ENCODE measurements at places on chromosomes 11 and 22.

GRCh38 chr11:12170984-12171383 is 60.6 kb downstream of the MICAL2 start:
- DNase-seq, result no peak

DNA sequence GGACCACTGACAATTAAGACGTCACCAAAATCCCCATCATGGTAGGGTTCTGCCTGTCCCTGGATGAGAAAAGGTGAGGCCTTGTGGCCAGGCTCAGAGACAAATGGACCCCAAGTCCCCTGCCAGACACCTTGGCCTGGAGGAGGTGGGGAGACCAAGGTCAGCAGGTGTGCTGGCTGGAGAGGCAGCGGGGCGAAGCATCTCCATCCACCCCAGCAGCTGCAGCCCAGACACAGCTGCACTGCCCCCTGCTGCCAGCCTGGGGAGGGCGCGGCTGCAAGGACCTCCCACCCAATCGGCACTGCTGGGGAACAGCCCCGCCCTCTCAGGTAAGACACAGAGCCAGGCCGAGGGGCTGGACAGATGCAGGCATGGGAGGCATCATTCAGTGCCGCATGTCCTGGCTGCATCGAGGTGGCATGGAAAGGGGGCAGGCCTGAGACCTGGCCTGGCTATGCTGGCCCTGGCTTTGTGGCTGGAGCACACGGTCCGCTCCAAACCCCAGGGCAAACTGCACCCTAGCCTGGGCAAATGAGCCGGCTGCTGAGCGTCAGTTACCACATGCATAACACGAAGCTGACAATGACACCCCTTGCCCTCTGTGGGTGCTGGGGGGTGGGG is 12.2 kb upstream of the MFNG start:
- DNase-seq, result peak; percentile 16

DNA sequence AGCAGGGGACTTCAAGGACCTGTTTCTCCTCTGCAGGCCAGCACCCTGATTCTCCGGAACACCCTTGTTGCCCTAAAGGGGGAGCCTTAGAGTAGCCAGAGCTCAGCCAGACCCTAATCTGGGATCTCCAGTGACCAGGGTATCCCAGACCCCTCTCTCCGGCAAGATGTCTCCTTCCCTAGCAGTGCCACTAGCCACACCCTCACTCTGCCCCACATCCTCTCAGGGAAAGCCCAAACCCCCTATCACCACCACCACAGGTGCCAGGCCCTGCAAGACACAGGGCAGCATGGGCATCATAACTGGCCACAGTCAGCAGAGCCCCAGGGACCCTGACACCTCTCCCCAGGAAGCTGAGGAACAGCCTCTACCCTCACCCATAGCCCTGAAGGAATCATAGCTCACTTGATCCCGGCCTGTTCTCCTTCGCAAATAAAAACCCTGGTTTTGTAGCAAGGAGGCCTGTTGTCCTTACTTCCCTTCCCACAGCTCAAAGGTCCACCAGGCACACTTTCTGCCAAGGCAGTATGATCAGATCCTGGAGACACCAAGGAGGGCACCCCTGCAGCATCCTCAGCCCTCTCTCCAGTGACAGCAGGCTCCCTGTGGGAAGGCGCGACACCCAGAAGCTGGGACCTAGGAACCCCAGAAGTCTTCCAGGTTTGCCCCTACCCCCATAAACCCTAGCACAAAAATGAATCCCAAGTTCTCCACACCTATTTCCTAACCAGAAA is 4.6 kb downstream of the CFL1 start:
- DNase-seq, result no peak

DNA sequence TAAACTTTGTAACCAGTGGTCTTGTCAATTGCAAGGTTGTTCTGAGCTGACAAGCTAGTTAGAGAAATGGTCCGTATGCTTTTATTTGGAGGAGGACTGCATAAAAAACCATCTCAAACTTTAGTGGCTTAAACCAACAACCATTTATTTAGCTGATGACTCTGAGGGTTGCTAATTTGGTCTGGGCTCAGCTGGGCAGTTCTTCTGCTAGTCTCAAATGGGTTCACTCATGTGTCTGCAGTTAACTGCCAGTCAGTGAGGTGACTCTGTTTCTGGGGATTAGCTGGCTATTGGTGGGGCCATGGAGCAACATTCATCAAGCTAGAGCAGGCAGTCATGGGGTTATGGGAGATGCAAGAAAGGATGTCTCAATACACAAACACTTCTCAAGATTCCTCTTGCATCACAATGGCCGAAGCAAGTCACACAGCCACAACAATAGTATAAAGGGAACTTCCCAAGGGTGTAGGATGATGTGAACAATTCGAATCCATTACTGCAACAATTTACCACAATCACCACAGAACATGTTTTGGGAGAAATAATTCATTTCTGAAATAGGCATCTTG is 521.9 kb downstream of the INSC start:
- no peak for DNase-seq

- DNase-seq, result no peak
These were observed 7.8 kb downstream of the GAL start for GRCh38 chr11:68692115-68692514.

DNA sequence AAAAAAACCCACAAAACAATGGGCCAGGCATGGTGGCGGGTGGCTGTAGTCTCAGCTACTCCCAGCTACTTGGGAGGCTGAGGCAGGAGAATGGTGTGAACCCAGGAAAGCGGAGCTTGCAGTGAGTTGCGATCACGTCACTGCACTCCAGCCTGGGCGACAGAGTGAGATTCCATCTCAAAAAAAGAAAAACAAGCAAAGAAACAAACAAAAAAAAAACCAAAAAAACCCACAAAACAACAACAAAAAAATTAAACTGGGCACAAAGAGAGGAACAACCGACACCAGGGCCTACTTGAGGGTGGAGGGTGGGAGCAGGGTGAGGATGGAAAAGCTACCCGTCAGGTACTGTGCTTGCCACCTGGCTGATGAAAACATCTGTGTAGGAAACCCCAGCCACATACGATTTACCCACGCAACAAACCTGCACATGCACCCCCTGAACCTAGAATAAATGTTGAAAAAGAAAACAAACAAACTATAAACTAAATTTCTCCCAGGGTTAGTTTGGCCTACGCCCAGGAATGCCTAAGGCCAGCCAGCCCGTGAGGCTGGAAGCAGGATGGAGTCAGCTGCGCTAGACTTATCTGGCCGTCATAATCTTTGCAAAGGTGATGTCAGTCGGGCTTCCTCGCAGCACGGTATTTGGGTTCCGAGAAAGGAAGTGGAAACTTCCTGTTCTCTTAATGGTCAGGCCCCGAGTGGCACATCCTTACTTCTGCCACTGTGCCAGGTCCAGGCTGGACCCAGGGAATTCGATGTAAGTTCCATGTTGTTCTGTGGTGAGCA is 21.9 kb upstream of the CYB5R3 start:
- DNase-seq, result no peak

GRCh38 chr11:118343981-118344515 is at the start of gene CD3G:
TSS of gene CD3G (plus strand) at chr11:118344344. CDS start at chr11:118344424, 80 bp downstream.
- no peak for DNase-seq

- DNase-seq, result no peak
These were observed 92.9 kb downstream of the PTPRJ start for GRCh38 chr11:48073031-48073861.

DNA sequence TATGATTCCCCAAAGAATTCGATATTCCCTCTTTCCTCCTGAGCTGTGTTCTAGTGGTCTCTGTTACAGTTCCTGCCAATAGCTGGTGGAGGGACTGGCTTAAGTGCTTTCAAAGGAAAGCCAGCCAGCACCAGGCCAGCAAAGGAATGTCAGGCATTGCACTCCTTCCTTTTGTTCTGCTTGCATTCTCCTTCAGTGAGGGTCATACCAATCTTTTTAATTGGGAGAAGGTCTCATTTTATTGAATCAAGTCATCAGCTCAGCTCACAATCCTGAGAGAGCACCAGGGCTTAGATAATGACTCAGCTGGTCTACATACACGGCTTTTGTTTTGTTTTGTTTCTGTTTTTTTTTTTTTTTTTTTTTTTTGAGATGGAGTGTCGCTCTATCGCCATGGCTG is 222.9 kb downstream of the NAV2 start:
- no peak for DNase-seq

GRCh38 chr11:131474947-131475346 is 104.5 kb downstream of the NTM start:
- DNase-seq, result no peak

DNA sequence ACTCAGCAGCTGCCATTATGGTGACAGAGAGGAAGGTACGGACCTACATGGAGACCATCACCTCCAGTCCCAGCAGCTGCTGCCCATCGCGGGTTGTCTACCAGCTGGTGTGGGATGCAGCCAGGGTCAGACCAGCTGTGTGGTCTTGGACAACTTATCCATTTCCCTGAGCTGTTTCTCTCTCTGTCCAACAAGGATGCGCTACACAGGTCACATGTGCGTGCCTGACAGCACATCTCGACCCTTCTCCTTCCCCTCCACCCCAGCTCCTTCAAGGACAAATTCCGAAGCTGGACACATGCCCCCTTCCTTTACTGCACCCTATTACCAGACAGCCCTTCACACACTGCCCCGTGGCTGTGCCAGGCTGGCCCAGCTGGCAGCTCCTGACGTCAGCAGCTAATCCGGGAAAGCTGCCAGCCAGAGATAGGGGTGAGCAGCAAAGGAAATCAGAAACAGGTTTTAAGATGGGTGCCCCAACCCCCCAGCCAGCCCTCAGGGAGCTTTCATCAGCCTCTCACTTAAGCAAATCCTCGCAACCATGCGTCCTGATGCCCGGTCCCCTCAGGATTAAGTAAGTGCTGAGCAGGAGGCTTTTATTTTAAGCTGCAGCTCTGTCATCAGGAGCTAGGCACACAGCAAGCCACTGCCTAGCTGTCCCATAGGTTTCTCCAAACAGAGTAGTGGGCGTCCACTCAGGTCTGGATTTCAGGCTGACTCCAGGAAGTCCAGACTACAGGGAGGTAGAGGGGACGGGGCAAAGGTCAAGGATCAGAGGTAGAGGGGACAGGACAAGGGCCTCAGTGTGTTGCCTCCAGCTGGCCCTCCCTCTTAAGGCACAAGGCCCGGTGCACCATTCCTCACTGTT is 20.3 kb downstream of the TEF start:
- DNase-seq, result no peak

- no peak for DNase-seq
These were observed 24.6 kb upstream of the FAT3 start for GRCh38 chr11:92199991-92200390.

- DNase-seq, result no peak
These were observed 30.1 kb downstream of the SWAP70 start for GRCh38 chr11:9693801-9694553.

- DNase-seq, result no peak
These were observed 545 bp upstream of the TIRAP start for GRCh38 chr11:126282361-126282735.

- DNase-seq, result no peak
These were observed 345.4 kb upstream of the KIRREL3 start for GRCh38 chr11:127345819-127346459.

GRCh38 chr11:92852946-92853345 is 116.5 kb upstream of the MTNR1B start:
- DNase-seq, result no peak

GRCh38 chr22:25741692-25742626 is at the start of gene MYO18B:
TSS of gene MYO18B (plus strand) at chr22:25742188. CDS start at chr22:25761093, 18,905 bp downstream.
- no peak for DNase-seq

DNA sequence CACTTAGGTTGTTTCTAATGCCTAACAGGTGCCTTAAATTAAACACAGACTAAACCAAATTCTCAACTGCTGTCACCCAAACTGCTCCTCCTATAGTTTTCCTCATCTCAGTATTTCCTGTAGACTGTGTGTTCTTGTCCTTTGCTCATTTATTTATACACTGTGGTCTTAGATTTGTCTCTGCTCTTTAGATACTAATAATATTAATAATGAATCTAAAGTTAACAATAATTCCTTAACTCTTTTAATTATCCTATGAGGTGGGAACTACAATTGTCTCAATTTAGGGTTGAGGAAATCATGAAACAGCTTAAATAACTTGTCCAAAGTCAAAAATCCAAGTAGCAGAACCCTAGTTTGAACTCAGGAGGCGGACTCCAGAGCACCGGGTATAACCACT is 43.9 kb upstream of the YPEL1 start:
- no peak for DNase-seq

GRCh38 chr11:34084637-34085036 is 20.8 kb upstream of the NAT10 start:
- DNase-seq, result no peak

GRCh38 chr11:116467823-116468222 is 305.0 kb downstream of the BUD13 start:
- DNase-seq, result no peak

GRCh38 chr11:29124470-29124869 is 892.4 kb downstream of the KCNA4 start:
- no peak for DNase-seq

DNA sequence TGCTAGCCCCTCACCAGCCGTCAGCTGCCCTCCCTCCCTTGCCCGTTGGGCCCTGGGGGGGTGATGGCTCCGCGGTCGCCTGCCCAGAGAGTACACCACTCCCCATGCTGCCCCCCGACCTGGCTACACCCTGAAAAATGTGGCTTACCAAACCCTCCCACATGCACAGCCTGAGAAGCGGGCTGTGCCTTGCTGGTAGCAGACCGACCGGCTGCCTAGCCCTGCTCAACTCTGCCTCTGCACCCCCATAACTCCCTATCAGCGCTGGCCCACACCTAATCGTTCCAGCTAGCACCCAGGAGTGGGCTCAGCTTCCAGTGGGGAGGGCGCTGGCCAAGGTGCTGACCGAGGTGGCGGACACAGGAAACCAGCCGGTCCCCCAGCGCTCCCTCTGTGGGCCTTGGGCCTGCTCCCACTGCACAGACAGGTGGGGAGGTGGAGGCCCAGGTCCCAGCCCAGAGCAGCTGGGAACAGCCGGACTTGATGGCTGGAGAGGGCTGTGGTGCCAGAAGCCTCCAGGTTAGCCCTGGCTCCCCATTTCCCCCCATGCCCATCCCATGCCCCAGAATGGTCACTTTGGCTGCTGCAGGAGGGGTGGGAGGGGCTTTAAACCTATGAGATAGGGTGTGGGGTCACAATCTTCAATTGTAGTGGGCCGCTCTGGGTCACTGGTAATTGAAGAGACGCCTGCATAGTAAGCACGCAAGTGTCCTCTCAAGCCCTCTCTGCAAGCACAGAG is 32.1 kb upstream of the PRODH start:
- no peak for DNase-seq

DNA sequence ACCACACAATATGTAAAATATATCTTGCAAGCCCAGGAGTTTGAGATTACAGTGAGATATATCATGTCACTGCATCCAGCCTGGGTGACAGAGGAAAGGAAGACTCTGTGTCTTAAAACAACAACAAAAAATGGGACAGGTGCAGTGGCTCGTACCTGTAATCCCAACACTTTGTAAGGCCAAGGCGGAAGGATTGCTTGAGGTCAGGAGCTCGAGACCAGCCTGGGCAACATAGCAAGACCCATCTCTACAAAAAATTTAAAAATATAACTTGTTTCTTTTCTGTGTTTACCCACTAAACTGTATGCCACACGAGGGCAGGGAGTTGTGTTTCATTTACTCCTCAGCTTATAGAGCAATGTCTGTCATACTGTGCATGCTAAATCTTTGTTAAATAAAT is 3.1 kb downstream of the ZNF280A start:
- no peak for DNase-seq

- no peak for DNase-seq
These were observed 221.7 kb upstream of the BLID start for GRCh38 chr11:122337704-122338103.

- DNase-seq, result no peak
These were observed 88.5 kb upstream of the AKIP1 start for GRCh38 chr11:8822469-8822868.

- no peak for DNase-seq
These were observed 4.1 kb downstream of the SUN2 start for GRCh38 chr22:38751422-38752346.

GRCh38 chr22:29870574-29870973 is 12.4 kb upstream of the MTMR3 start:
- peak; percentile 41 for DNase-seq
